Right lung (tissue), 10 donors: ENCODE measurements at places on chromosomes 2 and 18. TPM values are rescaled to one million over a fixed set of nuclear protein-coding genes. Genes with fewer than 3 reads are reported as not detected.

Gene KCNG2
- 0.23 TPM for polyA plus RNA-seq

DNA sequence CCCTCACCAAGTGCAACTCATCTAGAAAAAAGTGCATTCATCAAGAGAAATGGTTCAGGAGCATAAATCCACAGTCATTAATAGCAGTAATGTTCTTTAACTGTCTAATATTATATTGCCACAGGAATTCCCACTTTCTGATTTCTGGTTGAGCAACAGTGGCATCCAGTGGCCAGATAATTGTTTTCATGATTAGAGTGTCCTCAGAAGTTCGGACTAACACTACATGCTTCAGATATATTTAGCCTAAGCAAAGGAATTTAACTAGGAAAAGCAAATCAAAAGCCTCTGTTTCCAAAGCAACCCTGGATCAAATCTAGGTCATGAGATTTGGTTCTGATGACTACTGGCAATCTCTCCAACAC lies 9.8 kb upstream of the ERBB4 start:
- peak; percentile 27 for DNase-seq

DNA sequence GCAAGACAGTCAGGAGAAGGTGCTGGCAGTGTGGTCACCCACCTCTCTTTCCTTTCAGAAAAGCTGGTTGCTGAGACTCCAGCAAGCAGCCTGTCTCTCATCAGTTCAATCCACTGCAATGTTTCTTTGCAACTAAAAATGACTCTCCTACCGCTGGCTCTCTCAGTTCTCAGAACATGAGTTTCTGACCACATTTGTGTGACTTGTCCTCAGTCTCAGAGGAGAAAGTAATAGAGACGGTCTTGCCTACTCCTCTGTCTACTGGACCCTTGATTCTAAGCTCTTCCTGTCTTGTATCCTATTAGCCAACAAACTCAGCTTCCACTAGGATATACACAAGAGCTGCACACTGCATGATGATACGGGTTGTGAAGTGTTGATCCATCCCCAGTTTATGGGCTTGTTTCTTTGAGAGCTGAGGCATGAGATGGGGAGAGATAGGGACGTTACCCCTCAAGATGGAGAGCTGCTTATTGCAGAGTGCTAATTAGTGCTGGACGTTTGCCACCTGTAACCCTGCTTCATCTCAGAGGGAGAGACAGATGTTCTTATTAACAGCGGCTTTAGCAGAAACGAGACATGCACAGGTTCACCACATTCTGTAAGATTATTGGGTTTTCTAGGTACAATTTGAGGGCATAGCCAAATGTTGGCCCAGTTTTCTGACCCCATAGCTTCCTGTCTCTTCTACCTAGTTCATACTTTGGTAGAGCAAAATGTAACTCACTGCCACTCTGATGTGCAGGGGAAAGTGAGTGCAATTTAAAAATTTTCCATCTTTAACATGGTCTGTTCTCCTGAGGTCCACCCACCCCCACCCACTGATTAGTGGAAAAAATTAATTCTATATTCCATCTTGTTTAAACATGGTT lies 32.4 kb upstream of the YWHAQ start:
- DNase-seq, result no peak

DNA sequence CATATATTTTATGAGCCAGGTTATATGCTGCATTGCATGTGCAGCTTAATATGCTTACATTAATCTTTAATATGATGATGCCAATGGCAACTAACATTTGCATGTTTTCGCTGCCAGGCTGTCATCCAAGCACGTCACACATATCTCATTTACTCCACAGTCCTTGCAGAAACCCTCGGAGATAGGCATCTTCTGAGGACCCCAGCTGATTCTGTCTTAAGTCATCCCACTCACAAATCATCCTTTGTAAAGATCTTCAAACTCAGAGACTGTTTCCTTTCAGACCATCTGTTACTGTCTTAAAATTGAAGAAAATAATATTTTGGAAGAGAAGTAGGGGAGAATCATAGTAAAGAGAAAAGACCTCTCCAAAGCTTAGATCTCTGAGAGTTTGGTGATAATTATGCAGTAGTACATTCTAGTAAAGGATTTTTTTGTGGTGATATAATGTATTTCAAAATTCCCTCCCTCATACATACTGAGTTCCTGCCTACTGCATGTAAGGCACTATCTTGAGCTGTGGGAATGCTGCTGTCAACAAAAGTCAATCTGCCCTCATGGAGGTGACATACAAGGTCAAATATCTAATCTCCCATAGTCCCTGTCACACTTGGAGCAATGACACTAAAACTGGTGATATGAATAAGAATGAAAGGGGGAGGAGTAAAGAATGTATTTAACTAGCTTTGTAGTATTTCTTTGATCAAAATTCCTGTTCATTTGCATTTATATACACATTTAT lies 11.0 kb downstream of the ITGA4 start:
- no peak for DNase-seq

- no peak for DNase-seq
Observed at GRCh38 chr2:241648453-241648852, 11.0 kb downstream of the ATG4B start.

GRCh38 chr18:46915800-46916550 lies 1.3 kb downstream of the PIAS2 start:
- DNase-seq, result peak; percentile 2

- DNase-seq, result no peak
Observed at GRCh38 chr18:63544017-63544416, 1.8 kb downstream of the SERPINB12 start.

Gene REG3A
- not detected for polyA plus RNA-seq

Gene LIMS3
- 1.6 TPM for polyA plus RNA-seq

- no peak for DNase-seq
Observed at GRCh38 chr2:44962176-44962695, 20.7 kb downstream of the SIX3 start.

Gene CABYR
- polyA plus RNA-seq, result 5.4 TPM

GRCh38 chr18:37764541-37765288 lies 199.1 kb upstream of the CELF4 start:
- DNase-seq, result no peak

Gene COLEC12
- polyA plus RNA-seq, result 107 TPM

Gene RAB31
- polyA plus RNA-seq, result 31.2 TPM

GRCh38 chr2:141582213-141582612 lies 548.6 kb downstream of the LRP1B start:
- no peak for DNase-seq

Gene KATNAL2
- polyA plus RNA-seq, result 7.3 TPM

GRCh38 chr18:61528961-61529360 lies 195.7 kb downstream of the CDH20 start:
- DNase-seq, result no peak

GRCh38 chr2:52210161-52210560 lies 1178.2 kb upstream of the NRXN1 start:
- no peak for DNase-seq

Gene L3MBTL4
- 7.3 TPM for polyA plus RNA-seq

Gene CAPN14
- 0.19 TPM for polyA plus RNA-seq

DNA sequence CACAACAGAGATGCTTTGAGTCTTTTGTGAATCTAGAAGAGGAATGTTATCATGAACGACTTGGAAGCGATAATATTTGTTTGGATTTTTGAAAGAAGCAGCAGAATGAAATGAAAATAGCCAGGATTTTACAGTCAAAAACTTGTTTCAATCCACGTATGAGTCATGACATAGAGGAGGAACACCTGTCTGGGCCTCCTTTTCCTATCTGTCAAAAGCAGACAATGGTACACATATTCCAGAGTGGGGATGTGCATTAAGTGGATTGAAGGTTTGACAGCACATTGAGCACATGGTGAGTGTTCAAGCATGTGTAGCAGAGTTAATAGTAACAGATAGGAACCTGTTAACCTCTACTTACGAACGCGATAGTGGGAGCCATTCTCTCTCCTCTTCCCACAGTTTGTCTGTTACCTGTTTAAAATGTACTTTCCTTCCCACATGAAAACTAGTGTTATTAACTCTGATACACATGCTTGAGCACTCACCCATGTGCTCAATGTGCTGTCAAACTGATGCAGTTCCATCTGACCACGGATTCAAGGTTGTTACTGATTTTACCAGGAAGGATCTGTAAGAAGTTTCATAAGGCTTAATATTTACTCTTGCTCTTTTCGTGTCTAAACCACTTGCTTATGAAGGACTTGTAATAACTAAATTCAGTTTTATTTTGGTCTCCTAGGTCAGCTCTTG lies 863.4 kb upstream of the SOX11 start:
- no peak for DNase-seq

Gene SLC9A2
- 0.04 TPM for polyA plus RNA-seq

Gene DAW1
- polyA plus RNA-seq, result 2.6 TPM

DNA sequence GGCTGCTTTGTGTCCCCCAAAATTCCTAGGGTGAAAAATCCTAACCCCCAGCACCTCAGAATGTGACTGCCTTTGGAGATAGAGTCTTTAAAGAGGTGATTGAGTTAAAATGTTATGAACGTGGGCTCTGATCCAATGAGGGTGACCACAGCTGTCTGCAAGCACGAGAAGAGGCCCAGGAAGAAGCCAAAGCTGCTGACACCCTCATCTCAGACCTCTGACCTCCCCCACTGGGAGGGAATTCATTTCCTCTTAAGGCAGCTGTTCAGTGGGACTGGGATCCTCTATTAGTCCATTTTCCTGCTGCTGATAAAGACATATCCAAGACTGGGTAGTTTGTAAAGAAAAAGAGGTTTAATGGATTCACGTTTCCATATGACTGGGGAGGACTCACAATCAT lies 544.4 kb downstream of the DCDC2C start:
- peak; percentile 15 for DNase-seq

Gene G6PC2
- 0.19 TPM for polyA plus RNA-seq

- DNase-seq, result no peak
Observed at GRCh38 chr2:66031236-66031635, 403.7 kb upstream of the MEIS1 start.

DNA sequence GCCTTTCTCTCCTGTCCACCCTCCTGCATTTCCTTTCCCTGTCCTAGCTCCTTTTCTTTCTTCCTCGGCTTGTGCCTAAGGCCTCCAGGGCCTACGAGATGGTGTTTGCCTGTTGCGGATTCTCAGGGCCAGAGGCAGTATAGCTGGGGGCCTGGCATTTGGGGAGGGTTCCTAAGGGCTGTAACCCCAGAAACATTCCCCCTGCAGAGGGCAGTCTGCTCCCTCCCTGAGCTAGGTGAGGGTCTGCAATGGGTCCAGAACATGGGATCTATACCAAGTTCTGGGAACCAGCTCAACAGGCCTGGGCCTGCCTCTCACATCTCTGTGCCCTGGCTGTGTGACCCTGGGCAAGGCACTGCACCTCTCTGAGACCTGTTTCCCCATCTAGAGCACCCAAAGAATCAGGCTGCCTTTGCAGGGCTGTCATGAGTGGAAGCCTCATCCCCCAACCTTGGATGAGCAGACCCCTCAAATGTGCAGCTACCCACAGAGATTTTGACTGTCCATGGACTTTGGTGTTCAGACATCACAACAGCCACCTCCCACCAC lies 97.5 kb downstream of the GLI2 start:
- DNase-seq, result no peak

DNA sequence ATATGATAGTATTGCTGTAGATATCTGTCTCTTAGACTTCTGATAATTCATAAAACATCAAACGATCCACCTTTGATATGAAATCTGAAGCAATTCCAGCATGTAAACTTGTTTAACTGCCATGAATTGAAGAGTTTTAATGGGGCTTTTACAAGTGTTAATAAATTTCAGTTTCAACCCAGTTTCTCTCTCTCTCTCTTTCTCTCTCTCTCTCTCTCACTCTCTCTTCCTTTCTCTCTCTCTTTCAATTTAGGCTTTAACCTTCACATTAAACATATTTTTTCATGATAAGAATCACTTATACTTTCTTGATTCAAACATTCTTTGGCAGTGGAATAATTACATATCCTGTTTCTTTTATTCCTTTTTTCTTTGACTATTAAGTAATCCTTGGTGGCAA lies 296.1 kb downstream of the EPHA4 start:
- DNase-seq, result no peak

GRCh38 chr2:221050020-221050795 lies 521.9 kb downstream of the EPHA4 start:
- DNase-seq, result no peak

DNA sequence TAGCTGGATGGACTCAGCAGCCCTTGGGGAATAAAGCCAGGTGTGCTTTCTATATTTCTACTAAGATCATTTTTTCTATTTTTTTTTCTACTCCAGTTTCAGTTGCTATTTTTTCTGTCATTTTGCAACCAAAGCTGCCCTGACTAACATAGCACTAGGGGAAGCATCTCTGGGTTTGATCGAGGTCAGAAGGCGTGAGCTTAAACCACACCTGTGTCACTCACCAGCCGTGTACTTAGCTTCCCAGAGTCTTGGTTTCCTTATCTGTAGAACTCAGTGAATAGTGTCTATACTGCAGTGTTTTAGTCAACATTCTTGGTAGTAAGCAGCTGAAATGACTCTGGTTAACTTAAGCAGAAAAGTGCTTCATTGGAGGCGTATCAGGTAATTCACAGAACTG lies 489.6 kb upstream of the SPRED2 start:
- no peak for DNase-seq

DNA sequence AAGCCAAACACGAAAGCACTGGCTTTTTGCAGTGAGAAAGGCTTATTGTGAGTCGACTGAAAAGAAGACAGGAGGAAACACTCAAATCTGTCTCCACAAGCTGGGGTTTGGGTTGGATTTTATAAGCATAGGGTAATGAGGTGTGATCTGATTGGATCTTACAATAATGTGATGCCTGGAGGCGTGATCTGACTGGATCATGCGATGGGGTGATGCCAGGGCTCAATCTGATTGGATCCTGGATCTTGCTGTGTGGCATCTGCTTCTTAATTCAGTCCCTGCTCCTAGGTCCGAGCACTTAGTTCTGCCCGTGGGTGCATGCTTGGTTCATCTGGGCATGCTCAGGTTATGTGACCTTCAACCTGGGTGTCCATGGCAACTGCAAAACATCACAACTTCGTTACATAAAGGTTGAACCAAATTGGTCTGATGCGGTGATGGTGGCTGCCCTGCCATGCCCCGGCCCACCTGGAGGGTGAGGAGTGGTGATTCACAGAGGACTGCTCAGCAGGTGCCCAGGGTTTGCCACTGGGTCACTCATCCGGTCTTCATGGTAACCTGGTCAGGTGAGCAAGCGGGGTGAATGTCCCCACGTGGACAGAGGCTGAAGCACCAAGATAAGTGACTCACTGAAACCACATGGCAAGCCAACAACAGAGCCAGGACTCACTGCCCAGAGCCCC lies 111.0 kb downstream of the KCNF1 start:
- DNase-seq, result peak; percentile 27

DNA sequence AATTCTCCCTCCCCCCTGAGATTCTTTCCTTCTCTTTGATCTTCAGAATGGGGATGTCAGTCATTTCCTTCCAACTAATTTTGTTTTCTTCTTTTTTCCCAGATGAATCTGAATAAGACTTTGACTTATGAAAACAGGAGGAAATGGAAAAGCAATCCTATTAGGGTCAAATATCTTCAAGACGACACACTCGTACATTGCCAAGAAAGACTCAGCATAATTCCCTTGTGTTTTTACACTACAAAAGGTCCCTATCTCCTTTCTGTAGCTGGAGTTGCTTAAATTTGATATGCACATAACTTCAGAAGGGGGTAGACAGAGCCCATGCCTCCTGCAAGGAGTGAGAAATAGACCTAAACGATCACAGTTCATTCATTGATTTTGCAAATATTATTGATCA lies 230.3 kb upstream of the RBBP8 start:
- DNase-seq, result no peak
